Right forelimb (tissue), 1 donor: ENCODE measurements at places on chromosomes 13 and 19.

GRCh38 chr13:44272692-44273091 is 100.9 kb upstream of the SERP2 start:
- no peak for DNase-seq

- DNase-seq, result no peak
Observed at GRCh38 chr13:112675366-112675756, 14.5 kb upstream of the ATP11A start.

DNA sequence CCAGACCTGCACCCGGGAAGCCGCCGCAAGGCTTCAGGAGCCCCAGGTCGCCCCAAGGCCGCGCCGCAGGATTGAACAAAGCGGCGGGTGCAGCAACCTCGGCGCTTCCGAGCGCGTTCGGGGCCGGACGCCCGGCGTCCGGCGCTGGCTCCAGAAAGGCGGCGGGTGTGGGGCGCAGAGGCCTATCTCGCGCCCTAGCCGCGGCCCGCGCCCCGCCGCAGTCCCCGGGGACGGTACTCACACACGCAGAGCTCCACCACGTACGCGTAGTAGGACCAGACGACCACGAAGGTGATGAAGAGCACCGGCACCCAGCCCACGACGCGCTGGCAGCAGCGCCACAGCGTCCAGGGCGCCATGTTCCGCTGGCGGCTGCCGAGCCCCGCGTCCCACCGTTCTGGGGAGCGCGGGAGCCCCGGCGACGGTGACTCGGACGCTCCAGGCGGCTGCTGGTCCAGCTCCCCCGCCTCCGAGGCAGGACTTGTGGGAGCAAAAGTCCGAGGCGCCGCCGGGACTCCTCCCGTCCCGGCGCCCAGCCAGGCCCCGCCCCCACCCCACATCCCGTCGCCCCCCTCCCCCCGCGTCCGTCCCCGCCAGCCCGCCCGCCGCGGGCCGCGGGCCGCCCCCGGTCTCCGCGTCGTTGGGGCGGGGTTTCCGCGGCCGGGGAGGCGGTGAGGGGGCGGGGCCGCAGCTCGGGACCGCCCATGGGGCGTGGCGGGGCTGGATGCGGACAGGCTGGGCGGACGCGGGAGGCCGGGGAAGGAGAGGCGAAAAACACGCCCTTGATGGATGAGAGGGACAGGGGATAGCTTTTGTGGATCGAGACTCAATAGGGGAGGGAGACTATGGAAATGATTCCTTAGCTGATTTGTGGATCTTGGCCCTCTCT is at the start of gene ZDHHC20:
TSS of gene ZDHHC20 (minus strand) at position 491 of the 889 bp plus-strand sequence. CDS start at position 359, 132 bp downstream.
- DNase-seq, result peak; percentile 95

DNA sequence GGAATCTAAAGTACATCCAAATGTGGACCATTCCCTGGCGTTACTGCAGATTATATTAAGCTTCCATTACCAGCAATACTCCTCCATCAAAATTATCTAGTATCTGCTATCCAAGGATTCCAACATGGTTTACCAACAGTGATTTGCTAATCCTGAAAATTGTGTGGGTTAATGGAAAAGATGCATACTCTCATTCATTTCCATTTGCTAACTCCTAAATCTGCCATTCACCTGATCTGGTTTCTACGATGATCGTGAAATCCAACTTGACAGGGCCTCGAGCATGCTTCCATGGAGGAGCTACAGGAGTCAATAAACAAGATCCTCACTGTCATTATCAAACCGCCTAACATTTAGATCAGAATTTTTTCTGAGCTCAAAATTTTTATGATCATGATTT is 121.0 kb downstream of the RGCC start:
- no peak for DNase-seq

DNA sequence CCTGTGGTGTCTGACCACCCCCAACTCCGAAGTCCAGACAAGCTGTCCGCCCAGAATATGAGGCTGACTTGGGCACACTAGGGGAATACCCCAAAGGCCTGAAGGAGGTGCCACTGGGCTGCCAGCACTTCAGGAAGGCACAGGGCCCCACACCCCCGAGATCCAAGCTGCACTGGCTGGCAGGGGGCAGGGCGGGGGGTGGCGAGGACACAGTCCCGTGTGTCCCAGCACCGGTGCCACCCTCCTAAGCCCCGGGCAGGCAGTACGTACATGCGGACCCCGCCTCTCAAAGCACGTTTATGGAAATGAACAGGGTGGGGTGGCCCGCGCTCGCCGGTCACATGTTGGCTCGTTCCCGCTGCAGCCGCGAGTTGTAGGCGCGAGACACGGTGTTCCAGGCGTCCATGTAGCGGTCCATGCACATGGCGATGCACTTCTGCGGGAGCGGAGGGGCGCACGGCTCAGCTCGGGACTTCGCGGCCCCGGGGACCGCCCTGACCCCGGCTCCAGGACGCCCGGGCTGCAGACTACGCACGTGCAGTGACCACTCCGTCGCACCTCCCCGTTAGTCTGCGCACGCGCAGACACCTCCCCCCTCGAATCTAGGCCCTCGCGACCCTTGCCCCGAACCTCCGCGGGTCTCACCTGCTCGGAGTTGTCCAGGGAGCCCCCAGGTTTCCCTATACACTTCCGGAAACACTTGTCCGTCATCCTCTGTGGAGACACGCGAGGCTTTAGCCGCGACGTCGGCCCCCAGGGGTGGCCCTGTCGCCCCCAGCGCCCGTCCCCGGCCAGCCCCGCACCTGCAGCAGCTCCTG is 566 bp downstream of the TIMM13 start:
- peak; percentile 69 for DNase-seq
